ENCODE measurements at places on chromosomes 7 and 10. TPM values are rescaled to one million over a fixed set of nuclear protein-coding genes. Genes with fewer than 3 reads are reported as not detected.

Gene MIOS
- 24.0 TPM for total RNA-seq

Gene LMTK2
- 17.0 TPM for total RNA-seq

Gene RADIL
- 0.48 TPM for total RNA-seq

Gene STYXL1
- total RNA-seq = 32.3 TPM

Gene ANKRD61
- total RNA-seq = not detected

Gene TAF6
- total RNA-seq = 41.2 TPM

Gene ANTXRL
- not detected for total RNA-seq

Gene ZNF316
- 11.9 TPM for total RNA-seq

Gene CYTH3
- total RNA-seq = 20.9 TPM

Gene CUZD1
- total RNA-seq = 0.65 TPM

Gene AGAP4
- total RNA-seq = 4.2 TPM

Gene SLC26A5
- total RNA-seq = 0.33 TPM

Gene NYAP1
- total RNA-seq = 4.6 TPM

Gene NODAL
- total RNA-seq = not detected

Gene FKBP6
- total RNA-seq = not detected

Gene INSYN2A
- total RNA-seq = not detected

Gene NUDCD3
- total RNA-seq = 68.9 TPM

Gene TMED4
- total RNA-seq = 87.9 TPM

Gene BTBD16
- total RNA-seq = not detected

Gene CUBN
- total RNA-seq = 11.8 TPM

Gene TET1
- 1.3 TPM for total RNA-seq

Gene TPK1
- 13.1 TPM for total RNA-seq

Gene OR6B1
- total RNA-seq = not detected

Gene PANK1
- total RNA-seq = 2.0 TPM

Gene TECTB
- not detected for total RNA-seq

Gene ZC3HAV1L
- 33.0 TPM for total RNA-seq
